ENCODE measurements at places on chromosomes 4 and X.

GRCh38 chr4:48499551-48500066 lies 9.6 kb downstream of the ZAR1 start:
- DNase-seq: no peak

GRCh38 chrX:150408561-150408960 lies 45.4 kb downstream of the MAMLD1 start:
- DNase-seq: no peak

- DNase-seq: no peak
Observed at GRCh38 chrX:53223955-53224859, 800 bp downstream of the KDM5C start.

DNA sequence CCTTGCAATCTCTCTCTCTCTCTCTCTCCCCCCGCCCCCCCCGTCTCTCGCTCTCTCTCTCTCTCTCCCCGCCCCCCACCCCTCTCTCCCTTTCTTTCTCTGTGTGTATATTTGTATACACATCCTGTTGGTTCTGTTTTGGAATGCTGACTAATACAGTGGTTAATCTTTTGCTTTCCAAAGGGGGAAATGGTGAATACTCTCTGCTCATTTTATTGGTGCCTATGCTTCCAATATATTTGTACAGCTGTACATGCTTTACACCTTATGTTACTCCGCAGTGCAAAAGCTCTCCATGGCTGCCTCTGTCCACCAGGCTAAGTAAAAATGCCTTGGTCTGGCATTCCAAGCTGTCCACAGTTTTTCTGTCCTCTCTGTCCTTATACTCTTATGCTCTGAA lies 158.8 kb downstream of the RBMX2 start:
- no peak for DNase-seq

DNA sequence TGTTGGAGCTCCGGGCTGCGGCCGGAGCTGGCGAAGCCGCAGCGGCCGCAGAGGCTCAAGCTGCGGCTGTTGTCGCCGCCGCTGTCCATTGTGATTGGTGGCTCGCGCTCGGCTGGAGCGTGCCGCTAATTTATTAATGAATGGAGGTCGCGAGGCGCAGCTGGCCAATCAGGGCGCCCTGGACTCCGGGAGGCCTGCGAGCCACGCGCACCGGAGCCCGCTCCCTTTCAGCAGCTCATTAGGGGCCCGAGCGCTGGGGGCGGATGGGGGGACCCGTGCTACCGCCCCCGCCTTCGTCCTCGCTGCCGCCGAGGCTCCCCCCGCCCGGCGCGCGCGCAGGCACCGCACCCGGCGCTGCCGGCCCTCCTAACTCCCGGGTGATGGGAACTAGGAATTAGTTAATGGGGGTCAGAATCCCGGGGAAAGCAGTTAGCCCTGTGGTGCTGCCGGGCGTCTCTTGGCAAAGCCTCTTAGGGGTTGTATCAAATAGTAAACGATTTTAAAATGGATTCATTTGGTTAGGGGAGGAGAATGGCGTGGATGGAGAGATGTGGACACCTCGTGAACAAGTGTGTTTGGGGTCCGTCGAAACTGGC lies 589 bp upstream of the NEUROG2 start:
- peak; percentile 50 for DNase-seq

- DNase-seq: no peak
Observed at GRCh38 chr4:39085891-39086290, 23.9 kb downstream of the KLHL5 start.

GRCh38 chrX:47177079-47177478 lies 16.6 kb upstream of the UBA1 start:
- no peak for DNase-seq

DNA sequence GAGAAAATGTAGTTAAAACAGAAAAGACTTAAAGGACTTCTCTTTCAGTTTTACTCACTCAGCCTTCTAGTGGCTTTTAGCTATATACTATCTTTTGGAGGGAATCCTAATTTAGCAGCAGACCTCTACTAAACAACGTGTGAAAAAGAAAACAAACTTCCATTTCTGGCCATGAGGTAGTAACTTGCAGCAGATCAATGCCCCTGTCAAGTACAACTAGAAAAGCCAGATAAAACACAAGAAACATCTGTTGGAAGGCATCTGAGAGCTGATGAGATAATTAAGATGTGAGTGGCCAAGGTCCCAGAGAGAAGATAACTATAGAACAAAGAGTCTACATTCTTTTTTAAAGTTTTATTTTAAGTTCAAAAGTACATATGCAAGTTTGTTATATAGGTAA lies 101.7 kb downstream of the CORIN start:
- no peak for DNase-seq

DNA sequence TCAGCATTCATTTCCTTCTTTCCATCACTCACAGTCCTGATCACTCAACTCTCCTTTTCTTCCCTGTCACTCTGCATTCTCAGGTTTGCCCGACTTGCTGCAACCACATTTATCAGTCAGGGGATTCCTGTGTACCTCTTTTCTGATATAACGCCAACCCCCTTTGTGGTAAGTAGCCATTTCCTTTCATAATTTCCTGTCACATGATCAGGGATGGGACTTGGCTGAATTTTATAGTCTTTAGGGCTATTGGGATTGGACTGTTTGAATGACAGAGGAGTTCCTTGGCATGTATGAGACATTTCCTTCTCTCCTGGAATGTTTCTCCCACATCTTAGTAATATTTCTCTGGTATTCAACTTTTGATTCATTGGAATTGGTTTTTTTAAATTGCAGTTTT lies 11.0 kb downstream of the PGM2 start:
- no peak for DNase-seq
